ENCODE measurements at places on chromosomes 4 and X.

DNA sequence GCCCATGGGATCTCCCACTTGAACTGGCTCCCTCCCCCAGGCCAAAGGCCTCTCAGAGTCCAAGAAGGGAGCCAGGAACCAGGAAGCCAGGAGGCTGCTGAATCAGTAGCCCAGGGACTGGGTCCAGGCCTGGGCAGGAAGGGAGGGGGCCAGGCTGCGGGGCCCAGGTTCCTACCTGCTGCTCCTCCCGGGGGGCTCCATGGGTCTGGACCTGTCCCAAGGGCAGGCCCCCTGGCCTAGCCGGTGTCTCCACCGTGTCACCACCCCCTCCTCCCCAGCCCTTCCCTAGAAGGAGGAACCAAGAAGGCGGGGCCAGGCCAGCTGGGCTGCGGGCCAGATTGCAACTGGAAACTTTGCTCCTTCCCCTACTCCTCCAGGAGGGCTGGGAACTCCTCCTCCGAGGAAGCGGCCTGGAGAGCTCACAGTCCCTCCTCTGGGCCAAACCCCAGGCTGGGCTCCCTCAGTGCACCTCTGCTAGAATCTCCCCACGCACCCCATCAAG is at the start of gene IQSEC2:
Gene IQSEC2, minus strand, starts transcription at position 264 of the 502 bp plus-strand sequence.
- peak; percentile 90 for DNase-seq

- no peak for DNase-seq
Observed at GRCh38 chr4:169361756-169362155, 91.0 kb upstream of the SH3RF1 start.

DNA sequence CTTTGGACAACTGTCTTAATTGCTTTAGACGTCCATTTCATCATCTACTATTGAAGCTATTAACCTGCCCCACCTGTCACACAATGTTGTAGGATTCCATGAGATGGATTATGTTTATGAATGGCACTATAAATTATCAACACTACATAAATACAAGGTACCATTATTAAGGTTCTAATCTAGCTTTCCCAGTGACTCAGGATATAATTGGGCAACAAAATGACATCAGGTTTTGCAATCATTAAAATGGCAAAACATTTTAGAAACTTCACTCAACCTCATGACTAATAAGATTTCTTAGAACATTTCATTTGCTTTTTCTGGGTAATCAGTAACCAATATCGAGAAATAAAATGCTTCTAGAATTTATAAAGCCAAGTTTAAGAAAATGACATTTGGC is 9.2 kb downstream of the HOPX start:
- DNase-seq, result no peak

DNA sequence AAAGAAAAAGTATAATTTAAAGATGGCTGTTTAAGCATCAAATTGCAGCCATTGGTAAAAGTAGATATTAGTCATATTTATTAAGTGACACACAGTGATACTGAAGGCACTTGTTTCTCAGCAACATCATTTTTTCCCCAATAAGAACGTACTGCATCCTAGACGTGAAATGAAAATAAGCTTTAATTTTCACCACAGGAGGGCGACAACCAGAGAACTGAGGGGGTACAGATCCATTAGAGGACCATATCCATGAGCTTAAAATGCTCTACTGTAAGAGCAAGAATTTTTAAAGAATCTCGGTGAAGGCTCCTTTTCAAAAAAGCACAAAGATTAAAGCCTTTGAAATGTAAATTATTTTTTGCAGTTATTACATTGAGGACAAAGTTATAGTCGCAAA is 33.4 kb downstream of the FRG1 start:
- DNase-seq, result no peak

DNA sequence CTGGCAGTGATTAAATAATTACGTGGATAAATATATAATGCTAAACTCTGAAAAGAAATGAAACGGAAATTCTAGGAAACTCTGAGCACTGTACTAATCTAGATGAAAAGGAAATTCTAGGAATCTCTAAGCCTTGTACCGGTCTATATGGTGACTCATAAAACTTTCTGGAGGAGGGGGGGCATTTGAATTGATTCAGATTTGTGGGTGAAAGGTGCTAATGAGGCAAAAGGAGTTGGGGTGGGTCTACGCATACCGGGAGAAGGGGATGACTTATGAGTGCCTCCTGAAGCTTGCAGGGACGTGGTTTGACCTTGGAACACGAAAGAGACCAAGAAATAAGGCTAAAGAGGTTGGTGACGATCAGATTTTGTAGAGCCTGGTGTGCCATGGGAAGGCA is 151.7 kb upstream of the CASK start:
- DNase-seq, result no peak

DNA sequence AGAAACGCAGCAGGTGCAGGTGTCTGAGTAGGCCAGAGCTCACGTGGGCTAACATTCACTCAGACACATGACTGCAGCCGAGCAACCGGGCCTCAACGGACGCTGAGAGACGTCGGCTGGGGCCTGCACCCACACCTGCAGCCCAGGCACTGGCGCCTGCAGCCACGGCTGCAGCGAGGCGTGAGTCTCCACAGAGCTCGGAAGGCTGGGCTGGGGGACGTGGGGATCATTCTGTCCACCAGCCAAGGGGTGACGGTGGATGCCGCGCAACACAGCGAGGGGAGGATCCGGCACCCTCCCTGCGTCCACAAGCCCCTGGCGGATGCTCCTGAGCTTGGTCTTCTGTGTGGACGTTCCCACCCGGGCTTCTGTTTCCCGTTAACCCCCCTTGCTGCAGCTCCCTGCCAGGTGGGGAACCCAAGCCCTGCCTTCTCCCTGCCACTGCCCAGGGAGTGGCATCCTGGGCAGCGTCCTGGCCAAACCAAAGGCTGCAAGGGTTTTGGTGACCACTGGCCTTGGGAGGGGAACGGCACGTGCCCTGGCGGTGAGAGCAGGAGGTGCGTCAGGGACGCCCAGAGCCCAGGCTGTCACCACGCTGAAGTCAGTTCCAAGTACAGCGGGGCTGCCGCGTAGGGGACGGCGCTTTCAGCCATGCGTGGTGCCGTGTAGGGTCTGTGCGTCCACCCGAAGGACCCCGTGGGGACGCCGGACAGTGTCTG is 16.3 kb downstream of the PPP2R3B start:
- DNase-seq, result no peak

DNA sequence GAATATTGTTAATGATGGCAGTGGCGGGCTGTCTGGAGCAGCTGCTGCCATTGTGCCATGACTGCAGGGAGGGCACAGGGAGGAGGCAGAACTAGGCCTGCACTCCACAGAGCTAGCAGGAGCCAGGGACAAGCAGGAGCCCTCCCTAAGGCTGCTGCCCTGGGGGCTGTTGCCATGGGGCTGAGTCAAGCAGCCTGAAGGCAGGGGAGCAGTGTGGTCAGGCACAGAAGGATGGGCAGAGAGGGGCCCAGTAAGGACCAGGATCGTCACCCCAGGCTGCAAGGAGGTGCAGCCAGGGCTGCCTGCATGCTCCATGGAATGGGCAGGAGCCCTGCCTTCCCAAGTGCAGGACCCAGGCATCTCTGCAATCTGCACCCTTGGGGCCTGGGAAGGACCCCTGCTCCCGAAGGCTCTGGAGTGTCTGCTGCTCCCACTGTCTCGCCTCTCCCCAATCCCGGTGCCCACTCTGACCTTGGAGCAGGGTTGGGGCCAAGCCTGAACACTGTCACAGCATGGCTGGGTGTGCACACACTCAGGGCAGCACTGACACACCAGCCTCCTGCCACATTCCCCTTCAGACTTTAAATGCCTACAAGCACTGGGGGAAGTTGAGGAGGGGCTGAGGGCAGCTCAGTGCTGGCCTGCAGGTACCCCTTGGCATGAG is 98.3 kb upstream of the GALNTL6 start:
- no peak for DNase-seq

DNA sequence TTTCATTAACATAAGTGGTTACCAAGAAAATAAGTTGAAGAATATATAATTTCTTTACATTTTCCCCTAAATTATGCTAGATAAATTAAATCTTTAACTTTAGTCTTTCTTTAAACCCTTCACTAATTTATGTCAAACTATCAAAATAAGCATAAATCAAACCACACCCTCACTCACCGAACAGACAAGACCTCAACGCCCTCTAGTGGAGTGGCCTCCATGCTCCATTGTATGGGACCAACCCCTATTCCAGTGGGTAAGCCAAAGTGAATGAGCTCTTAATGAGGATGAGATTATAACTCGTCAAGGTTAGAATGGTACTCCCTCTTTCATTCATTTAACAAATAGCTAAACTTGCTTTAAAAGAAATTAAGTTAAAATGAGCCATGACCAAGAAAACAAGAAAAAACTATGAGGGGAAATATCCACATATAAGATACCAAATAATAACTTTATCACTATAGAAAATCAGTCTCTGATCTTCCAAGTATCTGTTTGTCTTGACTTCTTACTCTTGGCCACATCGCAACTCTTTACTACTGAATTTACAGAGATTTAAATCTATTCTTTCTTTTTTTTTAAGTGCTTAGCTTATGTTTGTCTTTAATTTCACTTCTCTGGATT is 15.6 kb upstream of the BBS12 start:
- no peak for DNase-seq

DNA sequence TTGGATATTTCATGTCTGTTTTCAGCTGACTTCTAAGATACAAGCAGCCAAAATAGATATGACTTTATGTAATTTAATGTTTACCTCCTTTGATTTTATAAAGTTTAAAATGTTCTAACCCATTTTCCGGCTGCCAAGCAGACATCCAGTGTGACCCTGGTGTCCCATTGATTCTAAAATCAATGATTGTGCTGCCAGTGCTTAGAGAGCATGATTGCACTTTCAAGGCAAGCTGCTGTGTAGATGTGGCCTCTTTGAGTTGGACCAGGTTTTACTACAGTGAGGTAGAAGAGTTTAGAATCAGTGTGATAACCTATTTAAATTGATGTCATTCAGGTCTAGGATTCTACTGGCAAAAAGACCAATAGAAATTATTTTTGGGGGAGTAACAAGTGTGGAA is 730.9 kb downstream of the STPG2 start:
- no peak for DNase-seq

DNA sequence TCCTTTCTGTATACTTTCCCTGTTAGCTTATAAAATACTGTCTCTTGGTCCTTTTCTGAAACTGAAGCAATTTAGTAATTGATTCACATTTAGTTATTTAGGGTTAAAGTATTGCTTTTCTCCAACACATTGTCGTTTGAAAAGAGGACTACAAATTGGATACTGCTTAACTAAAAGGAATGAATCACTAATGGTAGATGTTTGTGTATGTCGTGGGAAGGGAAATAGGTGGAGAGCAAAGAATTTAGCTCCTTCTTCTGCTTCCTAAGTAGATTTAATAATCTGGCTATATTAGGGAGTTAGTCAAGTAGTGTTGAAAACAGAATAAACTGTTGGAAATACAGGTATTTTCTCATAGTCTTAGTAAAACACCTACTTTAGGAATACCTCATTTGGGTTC is 27.9 kb downstream of the SLAIN2 start:
- DNase-seq, result no peak

DNA sequence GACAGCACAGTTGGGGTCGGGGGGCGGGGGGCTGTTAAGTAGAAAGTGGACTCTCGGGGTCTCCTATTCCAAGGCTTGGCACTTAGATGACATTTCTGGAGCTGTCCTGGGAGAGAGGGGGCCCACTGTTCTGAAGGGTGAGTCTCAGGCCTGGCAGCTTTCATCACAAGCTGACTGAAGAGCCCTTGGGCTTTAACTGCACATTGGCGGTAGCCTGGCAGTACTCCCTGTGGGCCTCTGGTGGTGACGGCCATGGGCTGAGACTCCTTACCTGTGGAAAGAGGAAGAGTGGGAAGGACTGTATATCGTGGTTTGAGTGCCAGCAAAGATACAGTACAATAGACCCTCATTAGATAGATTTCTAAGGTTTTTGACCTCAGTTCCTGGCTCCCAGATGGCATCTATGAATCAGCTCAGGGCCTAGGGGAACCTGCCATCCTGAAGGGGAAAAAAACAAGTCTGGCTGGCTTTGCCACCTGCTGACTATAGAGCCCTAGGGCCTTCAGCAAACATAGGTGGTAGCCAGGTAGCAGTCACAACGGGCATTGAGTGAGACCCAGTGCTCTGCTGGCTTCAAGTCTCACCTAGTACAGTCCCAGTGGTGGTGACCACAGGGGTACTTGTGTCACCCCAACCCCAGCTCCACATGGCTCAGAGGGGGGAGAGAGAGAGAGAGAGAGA is 87.9 kb downstream of the ANKRD17 start:
- no peak for DNase-seq

- DNase-seq, result no peak
Observed at GRCh38 chr4:176261481-176261880, 7.5 kb downstream of the ASB5 start.

- no peak for DNase-seq
Observed at GRCh38 chr4:184953421-184953945, 64.8 kb upstream of the HELT start.

DNA sequence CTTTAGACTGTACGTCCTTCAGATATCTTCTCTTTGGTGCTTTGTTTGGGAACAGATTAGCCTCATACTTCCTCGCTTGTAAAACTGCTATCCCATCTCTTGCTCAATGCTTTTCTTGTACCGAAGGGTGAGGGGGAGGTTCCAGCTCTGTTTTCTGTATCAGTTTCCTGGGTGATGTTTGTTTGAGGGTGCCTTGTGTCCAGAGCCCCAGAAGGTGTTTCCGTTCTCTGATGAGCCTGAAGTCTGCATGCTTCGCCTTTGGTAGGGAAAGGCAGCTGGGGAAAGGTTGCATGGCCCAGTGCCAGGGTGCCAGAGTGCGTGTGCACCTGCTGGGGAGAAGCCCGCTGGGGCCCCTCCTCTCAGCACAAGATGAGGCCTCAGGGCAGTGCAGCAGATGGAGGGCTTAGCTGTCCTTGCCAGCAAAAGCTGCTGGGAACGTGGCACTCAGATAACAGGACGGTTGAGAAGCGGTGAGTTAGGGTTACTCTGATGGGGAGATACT is 73.7 kb downstream of the TBL1X start:
- DNase-seq, result no peak

- no peak for DNase-seq
Observed at GRCh38 chr4:4358093-4358854, 28.6 kb upstream of the NSG1 start.

GRCh38 chr4:113502476-113502875 is 259.1 kb downstream of the CAMK2D start:
- no peak for DNase-seq

- DNase-seq, result no peak
Observed at GRCh38 chrX:5916945-5917344, 311.7 kb downstream of the NLGN4X start.

DNA sequence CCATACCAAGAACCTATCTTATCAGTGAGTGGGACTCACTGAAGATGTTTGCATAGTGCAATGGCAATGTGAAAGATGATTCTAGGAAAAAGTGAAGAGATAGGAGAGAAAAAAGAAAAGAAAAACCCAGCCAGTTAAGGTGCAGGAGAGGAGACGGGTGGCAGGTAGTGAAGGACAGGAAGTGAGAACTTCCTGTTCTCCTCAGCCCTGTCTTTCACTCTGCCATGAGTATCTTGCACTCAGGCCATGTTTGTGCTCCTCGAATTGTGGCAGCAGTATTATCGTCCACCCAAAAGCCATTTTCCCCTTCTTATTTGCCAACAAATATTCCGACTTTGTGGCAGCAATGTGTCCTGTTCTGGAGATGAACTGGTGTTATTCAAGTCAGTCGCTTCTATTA is 8.6 kb upstream of the ENPEP start:
- no peak for DNase-seq

- DNase-seq, result no peak
Observed at GRCh38 chrX:107029752-107030151, 29.7 kb upstream of the MORC4 start.

GRCh38 chr4:126465341-126465740 is 1150.6 kb downstream of the FAT4 start:
- no peak for DNase-seq

GRCh38 chrX:153600032-153600373 is 1.1 kb upstream of the CCNQ start:
- DNase-seq, result no peak

Data from osteocyte (in vitro differentiated cells).